ENCODE measurements at places on chromosomes 12 and 14.

DNA sequence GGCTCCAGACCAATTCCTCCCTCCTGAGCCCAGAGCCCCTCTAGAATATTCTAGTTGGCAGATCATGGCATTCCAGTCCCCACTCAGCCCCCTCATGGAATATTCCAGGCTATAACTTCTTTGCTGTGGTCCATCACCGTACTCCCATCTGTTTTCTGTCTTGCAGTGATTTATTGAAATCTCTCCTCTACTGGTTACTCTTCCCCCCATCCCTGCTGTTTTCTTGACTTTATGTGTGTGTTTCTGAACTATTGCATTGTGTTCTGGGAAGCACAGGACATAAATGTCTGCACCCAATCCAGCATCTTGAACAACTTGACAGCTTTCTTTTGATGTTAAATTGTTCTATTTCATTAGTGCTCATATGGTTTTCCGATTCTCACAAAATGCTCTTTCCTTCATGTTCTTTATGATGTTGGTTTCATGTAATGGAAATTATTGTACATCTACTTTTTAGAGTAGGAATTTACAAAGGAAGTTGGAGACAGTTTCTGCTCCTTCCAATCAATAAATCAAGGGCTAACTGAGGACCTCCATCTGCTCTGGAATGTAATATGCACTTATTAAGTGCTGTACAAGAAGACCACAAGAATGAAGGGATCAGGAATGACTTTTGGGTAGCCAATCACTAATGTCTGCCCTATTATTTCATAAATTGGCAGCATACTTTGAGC, 26.3 kb downstream of the PDE6H start:
- no peak for DNase-seq

DNA sequence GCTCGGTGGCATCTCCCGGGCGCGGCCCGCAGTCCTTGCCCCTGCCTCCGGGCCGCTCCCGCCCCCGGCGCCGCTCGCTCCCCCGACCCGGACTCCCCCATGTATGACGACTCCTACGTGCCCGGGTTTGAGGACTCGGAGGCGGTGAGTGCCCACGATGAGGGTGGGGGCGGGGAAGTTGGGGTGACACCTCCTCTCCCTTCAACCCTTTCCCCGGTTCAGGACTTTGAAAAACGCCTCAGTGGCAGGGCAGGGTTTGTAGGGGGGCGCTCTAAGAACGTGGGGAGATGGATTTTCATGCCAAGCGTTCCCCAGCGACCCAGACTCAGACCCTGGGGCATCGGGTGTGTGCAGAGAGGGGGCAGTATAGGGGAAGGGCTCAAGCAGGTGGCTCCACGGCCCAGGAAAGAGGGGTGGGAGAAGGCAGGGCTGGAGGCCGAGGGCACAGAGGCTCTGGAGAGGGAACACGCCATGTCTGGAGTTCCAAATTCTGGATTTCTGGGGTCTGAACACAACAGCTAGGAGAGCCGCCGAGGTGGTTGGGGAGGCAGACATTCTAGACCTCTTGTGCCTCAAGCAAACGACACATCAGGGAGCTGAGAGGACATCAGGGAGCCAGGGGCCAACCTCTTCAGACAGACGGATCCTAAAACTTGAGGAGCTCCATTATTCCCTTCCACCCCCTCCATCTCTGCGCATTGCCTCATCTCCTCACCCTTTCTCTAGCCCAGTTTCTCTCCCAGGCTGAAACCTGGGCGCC, 715 bp downstream of the CACNB3 start:
- no peak for DNase-seq

GRCh38 chr12:95709152-95709551, 81.4 kb downstream of the NTN4 start:
- no peak for DNase-seq

GRCh38 chr12:39878753-39879152, 227.1 kb downstream of the SLC2A13 start:
- DNase-seq = no peak

- no peak for DNase-seq
Observed at GRCh38 chr12:108852674-108853309, 4.6 kb downstream of the SSH1 start.

- DNase-seq = no peak
Observed at GRCh38 chr14:25049093-25049567, 817 bp downstream of the STXBP6 start.

- DNase-seq = no peak
Observed at GRCh38 chr12:27756670-27757195, 23.3 kb upstream of the KLHL42 start.
